ENCODE measurements at places on chromosomes 2 and 18. TPM values are rescaled to one million over a fixed set of nuclear protein-coding genes. Genes with fewer than 3 reads are reported as not detected.

Gene RGPD3
- total RNA-seq = 0.31 TPM

Gene GDF7
- not detected for total RNA-seq

- no peak for DNase-seq
- no peak overlapping the region for H3K4me3 ChIP-seq
- no peaks in the 10 kb centered on the region for H3K36me3 ChIP-seq
- H3K4me1 ChIP-seq = no peaks in the 10 kb centered on the region
These were observed 63.7 kb downstream of the EIPR1 start for GRCh38 chr2:3313781-3314375.

DNA sequence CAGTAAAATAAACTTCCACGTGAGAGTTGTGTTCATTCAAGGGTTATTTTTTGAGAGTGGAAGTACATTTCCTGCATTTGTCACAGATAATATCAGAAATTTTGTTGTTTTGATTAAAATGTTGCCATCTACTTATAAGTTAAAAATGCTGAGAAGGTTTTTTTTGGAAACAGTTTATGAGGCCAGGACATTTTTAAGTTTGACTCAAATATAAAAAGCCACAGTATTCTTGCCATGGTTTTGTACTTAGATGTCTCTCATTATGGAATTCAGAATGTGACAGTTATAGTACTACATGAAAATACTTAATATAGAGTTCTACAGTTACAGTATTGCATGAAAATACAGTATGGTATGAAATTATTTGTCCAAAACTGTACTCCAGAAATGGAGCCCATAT, 44.1 kb downstream of the PDK1 start:
- no peak for DNase-seq
- H3K27me3 ChIP-seq = no peaks in the 10 kb centered on the region
- no peak overlapping the region for H3K27ac ChIP-seq
- H3K4me1 ChIP-seq = no peaks in the 10 kb centered on the region
- peaks cover 11% of the 10 kb centered on the region for H3K36me3 ChIP-seq
- H3K4me3 ChIP-seq = no peak overlapping the region

- no peak overlapping the region for H3K4me3 ChIP-seq
- no peak for DNase-seq
- H3K27me3 ChIP-seq = no peaks in the 10 kb centered on the region
- no peaks in the 10 kb centered on the region for H3K36me3 ChIP-seq
- no peaks in the 10 kb centered on the region for H3K4me1 ChIP-seq
- H3K27ac ChIP-seq = no peak overlapping the region
These were observed 179.4 kb downstream of the INHBB start for GRCh38 chr2:120525056-120526046.

GRCh38 chr18:11800566-11801334, 50.5 kb upstream of the CHMP1B start:
- no peak overlapping the region for H3K27ac ChIP-seq
- no peak for DNase-seq
- H3K4me3 ChIP-seq = no peak overlapping the region
- H3K27me3 ChIP-seq = no peaks in the 10 kb centered on the region
- H3K36me3 ChIP-seq = no peaks in the 10 kb centered on the region

DNA sequence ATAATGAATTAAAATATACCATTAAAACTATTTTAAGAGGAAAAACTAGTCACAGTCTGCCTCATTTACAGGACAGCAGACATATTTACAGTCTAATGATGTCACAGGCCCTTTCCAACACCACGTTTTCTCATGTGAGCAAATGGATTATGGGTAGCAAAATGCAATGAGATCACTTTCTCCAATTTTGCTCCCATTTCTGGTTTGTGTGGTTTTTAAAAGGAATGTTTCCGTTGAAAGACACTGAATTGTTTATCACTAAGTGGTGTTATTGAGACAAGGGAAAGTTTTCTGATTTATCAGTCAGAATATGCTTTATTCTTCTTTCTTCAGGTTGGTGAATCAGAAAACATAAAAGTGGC, 11.4 kb upstream of the NR4A2 start:
- DNase-seq = no peak
- H3K27ac ChIP-seq = no peak overlapping the region
- peaks cover 12% of the 10 kb centered on the region for H3K4me1 ChIP-seq
- no peak overlapping the region for H3K4me3 ChIP-seq
- H3K27me3 ChIP-seq = no peaks in the 10 kb centered on the region

GRCh38 chr2:96906729-96907114, 36.8 kb upstream of the SEMA4C start:
- no peaks in the 10 kb centered on the region for H3K4me1 ChIP-seq
- H3K27me3 ChIP-seq = no peaks in the 10 kb centered on the region
- H3K4me3 ChIP-seq = no peak overlapping the region
- no peaks in the 10 kb centered on the region for H3K36me3 ChIP-seq
- no peak for DNase-seq

DNA sequence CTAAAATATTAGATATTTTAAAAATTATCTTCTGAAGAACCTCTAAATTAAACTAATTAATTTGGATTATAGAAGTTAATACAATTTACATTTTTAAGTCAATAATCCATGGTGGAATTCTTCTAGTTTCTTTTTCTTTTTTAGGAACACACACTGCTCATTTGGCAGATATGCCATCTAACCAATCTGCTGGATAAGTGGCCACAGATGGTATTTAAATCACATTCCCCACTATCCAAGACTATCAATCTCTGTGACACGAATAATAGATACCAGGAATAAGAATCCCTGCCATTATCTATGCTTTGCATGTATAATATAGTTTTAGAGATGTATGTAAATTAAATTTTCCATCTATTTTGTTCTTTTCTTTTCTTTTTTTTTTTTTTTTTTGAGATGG, 58.5 kb downstream of the CABYR start:
- H3K27ac ChIP-seq = no peak overlapping the region
- H3K4me3 ChIP-seq = no peak overlapping the region
- H3K4me1 ChIP-seq = no peaks in the 10 kb centered on the region
- no peak for DNase-seq
- H3K36me3 ChIP-seq = no peaks in the 10 kb centered on the region
- H3K27me3 ChIP-seq = no peaks in the 10 kb centered on the region

DNA sequence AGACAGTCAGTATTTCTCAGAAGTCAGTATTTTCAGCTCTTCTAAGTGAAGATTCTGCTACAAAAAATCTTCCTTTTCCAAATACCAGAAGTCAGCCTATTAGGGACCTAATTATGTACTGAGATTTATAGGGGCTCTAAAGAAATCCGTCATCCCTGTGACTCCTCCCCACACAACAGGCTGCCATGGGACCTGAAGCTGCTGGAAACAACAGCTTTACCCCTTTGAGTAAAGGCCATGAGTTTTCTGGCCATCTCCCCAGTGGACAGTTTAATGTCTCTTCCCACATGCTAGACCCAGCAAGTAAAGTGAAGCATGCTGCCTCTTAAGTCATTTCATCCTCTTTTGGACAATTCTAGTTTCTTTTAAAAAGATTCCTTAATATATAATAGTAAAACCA, 255.7 kb upstream of the ACVR2A start:
- no peaks in the 10 kb centered on the region for H3K27me3 ChIP-seq
- H3K27ac ChIP-seq = no peak overlapping the region
- H3K36me3 ChIP-seq = no peaks in the 10 kb centered on the region
- no peak for DNase-seq
- no peak overlapping the region for H3K4me3 ChIP-seq

DNA sequence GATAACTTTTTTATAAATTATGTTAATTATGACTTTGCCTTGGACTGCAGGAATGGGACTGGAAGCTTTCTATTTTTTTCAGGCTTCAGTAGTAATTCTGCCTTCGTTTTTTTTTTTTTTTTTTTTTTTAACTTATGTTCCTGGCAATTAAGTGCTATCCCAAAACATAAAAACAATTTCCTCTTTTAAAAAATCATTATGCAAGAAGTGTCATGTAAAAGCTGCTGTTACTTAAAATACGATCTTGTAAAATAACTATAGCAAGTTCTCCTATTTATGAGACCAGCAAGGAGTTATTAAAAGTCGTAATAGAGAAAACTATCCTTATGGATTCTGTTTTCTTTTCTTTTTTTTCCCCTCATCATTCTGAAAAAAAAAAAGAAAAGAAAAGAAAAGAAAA, 301.6 kb upstream of the FBXO11 start:
- no peak for DNase-seq
- no peaks in the 10 kb centered on the region for H3K36me3 ChIP-seq
- no peak overlapping the region for H3K27ac ChIP-seq
- H3K27me3 ChIP-seq = no peaks in the 10 kb centered on the region
- H3K4me3 ChIP-seq = no peak overlapping the region
- H3K4me1 ChIP-seq = no peaks in the 10 kb centered on the region

Gene TUBA3D
- not detected for total RNA-seq

GRCh38 chr2:166643980-166644379, 149.9 kb upstream of the SCN7A start:
- no peaks in the 10 kb centered on the region for H3K27me3 ChIP-seq
- no peak for DNase-seq
- H3K4me3 ChIP-seq = no peak overlapping the region
- H3K4me1 ChIP-seq = no peaks in the 10 kb centered on the region

DNA sequence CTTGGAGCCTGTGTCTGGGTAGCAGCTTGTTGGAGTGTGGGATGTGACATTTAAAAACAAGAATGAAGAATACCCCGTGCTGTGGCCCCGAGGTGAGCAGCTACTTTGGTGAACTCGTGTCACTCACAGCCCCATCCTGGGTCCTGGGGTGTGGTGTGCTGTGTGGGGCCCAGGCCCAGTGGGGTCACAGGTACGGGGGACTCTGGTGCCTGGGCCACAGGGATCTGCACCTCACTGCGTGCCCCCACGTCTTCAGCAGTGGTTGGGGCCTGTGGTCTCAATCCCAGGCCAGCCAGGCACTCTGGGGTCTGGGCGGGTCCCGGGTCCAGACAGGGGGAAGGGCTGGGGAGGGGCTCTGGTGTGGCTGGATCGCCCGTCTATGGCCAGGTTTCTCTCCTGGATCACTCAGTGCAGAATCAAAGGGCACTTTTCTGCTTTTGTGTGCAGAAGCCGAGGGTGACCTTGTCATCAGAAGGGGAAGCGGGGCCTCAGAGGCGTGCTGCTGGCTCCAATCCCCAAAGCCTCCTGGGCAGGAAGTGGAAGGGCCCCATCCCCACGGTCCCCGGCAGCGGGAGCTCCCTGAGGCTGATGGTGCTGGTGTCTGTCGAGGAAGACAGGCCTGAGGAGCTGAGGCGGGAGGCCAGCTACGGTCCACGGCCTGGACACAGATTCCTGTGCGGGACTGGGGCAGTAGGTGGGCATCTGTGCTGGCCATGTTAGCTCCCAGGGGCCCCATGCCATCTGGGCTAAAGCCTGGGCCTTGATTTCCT, 1.4 kb downstream of the GPR35 start:
- DNase-seq = no peak
- no peaks in the 10 kb centered on the region for H3K36me3 ChIP-seq
- H3K4me1 ChIP-seq = no peaks in the 10 kb centered on the region

Gene FBLN7
- 0.95 TPM for total RNA-seq

- H3K4me1 ChIP-seq = no peaks in the 10 kb centered on the region
- no peak overlapping the region for H3K4me3 ChIP-seq
- no peak for DNase-seq
- no peaks in the 10 kb centered on the region for H3K36me3 ChIP-seq
- no peak overlapping the region for H3K27ac ChIP-seq
- H3K27me3 ChIP-seq = no peaks in the 10 kb centered on the region
These were observed 52.9 kb upstream of the PARD3B start for GRCh38 chr2:204492417-204492816.

DNA sequence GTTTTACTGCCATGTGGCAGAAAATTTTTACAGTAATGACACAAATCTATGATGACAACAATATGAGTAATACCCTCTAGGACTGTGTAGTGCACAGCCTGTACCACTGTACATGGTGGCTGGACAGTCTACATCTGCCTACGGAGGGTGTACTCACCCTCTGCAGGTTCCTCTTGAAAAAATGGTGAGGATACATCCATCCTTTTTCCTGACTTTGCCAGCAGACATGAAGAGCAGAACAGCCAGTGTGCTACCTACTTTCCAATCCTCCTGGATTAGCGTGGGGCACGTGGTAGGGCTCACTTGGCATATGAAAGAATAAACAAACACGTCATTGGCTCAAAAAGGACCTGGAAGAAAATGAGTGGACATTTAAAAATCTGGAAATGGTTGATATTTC, 62.6 kb downstream of the TRPM8 start:
- H3K36me3 ChIP-seq = no peaks in the 10 kb centered on the region
- H3K27ac ChIP-seq = peak overlapping the region; percentile 97
- H3K4me1 ChIP-seq = peaks cover 42% of the 10 kb centered on the region
- H3K27me3 ChIP-seq = no peaks in the 10 kb centered on the region
- no peak overlapping the region for H3K4me3 ChIP-seq
- DNase-seq = no peak

Gene HOXD8
- total RNA-seq = not detected

DNA sequence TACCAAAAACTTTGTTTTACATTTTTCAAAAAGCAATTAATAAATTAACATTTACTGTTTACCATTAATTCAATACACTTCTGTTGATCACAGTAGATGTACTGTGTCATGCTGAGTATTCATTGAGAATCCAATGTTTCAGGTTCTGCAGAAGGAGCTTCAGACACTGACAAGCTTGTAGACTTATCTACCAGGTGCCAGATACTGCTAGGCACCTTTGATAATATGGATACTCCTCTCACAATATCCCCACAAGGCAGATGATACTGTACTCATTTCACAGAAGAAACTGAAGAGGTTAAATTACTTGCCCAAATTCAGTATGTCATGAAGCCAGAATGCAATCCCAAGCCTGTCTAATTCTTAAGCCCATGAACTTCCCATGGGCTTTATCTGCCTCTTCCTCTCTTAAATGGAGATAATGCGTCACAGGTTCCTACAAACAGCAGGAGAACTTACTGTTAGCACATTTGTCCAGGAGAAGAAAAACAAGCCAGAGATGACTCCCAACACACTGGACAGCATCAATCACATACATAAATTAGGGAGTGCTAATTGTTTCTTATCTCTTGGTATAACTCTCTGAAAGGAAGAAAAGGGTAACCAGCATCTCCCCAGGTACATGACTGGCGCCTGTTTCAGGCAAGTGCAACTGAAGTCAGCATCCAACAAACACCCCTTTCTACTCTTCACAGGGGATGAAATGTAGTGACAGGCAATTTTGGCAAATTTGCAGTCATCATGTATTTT, 27.4 kb downstream of the ITSN2 start:
- no peaks in the 10 kb centered on the region for H3K4me1 ChIP-seq
- H3K36me3 ChIP-seq = no peaks in the 10 kb centered on the region
- H3K27ac ChIP-seq = no peak overlapping the region
- H3K27me3 ChIP-seq = no peaks in the 10 kb centered on the region
- no peak overlapping the region for H3K4me3 ChIP-seq

- no peak overlapping the region for H3K4me3 ChIP-seq
- no peaks in the 10 kb centered on the region for H3K27me3 ChIP-seq
- H3K36me3 ChIP-seq = no peaks in the 10 kb centered on the region
- no peaks in the 10 kb centered on the region for H3K4me1 ChIP-seq
- DNase-seq = no peak
These were observed 63.9 kb downstream of the KLHL29 start for GRCh38 chr2:23448906-23449305.

Data from Panc1 (cell line).